ENCODE measurements at places on chromosomes 4 and X. TPM values are rescaled to one million over a fixed set of nuclear protein-coding genes. Genes with fewer than 3 reads are reported as not detected.

- DNase-seq, result peak; percentile 4
Observed at GRCh38 chr4:168071304-168071703, 21.0 kb upstream of the ANXA10 start.

GRCh38 chr4:142846108-142846728, at the start of gene INPP4B:
Gene INPP4B, minus strand, starts transcription at chr4:142846301.
- peak; percentile 56 for DNase-seq

GRCh38 chr4:31548021-31548420, 827.9 kb downstream of the PCDH7 start:
- DNase-seq, result no peak

DNA sequence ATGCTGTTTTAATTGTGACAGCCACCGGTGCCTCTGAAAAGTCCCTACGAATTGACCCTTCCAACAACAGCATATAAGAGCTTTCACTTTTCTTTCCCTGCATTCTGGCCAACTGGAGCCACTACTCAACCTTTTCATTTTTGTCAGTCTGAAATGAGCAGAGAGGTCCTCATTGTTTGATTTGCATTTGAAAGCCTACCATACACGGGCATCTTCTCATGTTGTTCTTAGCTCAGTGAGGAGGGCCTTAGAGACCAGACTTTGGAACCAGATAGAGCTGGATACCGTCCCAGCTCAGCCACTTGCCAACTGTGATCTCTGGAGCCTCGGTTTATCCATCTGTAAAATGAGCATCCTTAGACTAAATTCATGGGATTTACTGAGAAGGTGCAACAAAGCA, 16.9 kb upstream of the TMSB4X start:
- no peak for DNase-seq

DNA sequence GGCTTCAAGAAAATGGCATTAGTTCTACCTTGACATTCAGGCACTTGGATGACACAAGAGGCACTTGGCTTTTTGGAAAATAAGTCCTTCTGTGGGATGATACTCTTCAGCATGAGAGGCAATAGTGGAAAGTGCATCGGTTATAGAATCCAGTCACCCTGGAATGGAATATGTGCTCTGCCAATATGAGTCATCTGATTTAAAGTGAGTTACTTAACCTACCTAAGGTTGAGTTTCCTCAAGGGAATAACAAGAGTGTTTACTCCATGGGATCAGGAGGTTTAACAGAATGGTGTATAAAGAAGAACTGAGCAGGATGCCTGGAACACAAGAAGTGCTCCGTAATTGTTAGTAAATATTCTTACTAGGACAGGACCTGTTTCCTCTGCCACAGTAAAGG, 10.7 kb downstream of the SLC39A8 start:
- peak; percentile 14 for DNase-seq

DNA sequence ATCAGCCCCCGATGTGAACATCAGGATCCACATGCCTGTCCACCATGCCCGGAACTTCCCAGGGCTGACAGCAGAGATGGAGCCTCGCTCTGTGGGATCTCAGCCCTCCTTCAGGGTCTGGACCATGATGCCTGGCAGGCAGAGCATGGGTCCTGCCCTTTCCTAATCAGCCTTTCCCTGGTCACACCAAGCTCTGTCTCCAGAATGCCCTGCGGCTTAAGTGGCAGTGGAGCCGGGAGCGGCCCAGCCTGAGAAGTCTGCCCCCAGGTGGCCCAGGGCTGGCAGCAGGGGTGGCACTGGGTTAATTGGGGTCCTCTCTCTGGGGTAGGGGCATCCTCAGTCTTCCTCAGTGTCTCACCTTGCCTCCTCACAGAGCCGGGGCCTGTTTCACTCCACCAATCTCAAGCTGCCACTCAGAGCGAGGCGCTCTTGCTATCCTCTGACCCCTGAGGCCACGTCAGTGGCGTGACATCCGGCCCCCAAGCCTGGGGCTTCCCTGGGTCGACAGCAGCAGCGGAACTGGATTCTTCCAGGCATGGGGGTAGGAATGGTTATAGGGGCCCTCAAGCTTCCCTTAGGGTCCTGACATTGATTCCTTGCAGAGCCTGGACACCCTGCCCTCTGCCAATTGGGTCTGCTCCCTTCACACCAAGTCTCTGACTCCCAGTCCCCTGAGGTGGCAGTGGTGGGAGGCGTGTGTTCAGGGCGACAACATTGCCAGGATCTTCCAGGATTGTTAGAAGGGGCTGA, 20.8 kb upstream of the TMEM185A start:
- DNase-seq, result no peak

DNA sequence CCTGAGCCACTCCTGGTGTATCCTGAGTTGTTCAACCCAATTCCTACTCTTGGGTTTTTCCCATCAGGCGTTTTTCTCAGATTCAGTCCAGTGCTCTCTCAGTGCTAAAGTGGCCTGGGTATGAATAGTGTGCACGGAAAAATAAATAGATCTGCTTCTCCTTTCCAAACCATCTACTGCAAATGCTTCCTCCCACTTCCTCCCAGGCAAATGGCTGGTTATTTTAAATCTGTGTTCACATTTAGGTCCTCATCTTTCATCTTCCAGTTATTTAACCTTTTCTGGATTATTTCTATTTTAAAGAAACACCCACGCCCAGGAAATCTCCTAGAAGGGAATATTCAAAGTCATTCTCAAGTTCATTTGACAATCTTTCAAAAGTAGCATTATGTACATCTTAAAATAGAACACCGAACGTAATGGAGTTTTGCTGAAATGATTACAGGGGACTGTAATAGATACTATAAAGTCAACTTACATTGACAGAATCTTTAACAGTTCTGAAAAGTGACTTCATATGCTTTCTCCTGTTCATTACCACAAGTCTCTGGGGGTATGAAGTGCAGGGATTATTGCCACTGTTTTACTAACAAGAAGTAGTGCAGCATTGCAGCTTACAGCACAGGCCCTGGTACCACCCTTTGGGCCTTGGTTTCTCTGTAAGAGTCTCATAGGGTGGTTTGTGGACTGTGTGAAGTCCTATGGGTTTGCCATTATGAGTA, 66.3 kb downstream of the MED28 start:
- no peak for DNase-seq

RIBC1 gene
- 0.40 TPM for total RNA-seq

DNA sequence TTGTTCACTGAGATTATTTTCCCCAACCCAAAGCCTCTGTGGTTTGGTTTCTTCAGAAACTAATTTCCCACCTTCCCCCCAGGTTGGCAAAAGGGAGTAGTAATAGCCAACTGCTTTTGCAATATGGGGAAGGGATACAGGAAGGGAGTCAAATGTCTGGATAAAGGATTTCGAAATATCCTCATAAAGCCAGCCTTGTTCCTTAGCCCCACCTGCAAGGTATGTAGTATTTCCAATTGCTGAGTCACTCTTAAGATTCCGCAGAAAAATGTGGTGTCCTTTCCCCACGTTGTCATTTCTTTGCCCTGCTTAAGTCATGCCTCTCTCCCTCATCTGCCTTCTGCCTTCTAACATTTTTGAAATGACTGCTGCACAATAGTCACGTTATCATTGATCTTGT, 138.8 kb upstream of the DCAF8L1 start:
- no peak for DNase-seq

- no peak for DNase-seq
Observed at GRCh38 chrX:131728295-131729145, 184.6 kb downstream of the OR13H1 start.

CXorf51B gene
- not detected for total RNA-seq

LDB2 gene
- total RNA-seq, result not detected

DNA sequence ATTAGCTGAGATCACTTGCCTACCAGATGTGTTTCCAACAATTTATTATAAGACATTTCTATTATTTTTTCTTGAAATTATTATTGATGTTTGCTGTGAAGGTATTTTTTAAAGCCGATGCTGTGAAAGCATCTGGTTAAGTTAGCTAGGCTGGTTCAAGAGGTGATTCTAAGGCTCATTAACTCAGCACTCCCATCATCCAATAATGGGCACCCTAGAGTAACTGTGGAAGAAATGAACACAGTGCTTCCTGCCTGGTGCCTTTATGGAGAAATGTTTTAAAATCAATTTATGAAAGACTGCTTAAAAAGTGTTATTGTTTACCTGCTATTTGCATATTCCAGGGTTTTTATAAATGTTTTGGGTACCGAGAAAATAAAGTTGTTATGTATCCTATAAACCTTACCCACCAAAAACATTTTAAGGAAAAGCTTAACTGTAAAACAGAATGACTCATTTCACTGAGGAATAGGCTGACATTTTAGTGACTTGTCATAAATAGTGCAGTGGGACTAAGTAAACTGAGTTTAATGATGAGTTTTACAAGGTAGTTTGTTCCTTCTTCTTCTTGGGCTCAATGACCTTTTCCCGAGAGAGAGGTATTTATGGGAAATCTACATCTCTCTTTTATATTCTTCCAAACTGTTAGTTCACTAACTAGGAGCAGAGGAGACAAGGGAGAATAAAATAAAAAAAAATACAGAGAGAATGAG, 310.0 kb upstream of the AADAT start:
- no peak for DNase-seq

GPR119 gene
- total RNA-seq, result not detected

KIT gene
- not detected for total RNA-seq

DNA sequence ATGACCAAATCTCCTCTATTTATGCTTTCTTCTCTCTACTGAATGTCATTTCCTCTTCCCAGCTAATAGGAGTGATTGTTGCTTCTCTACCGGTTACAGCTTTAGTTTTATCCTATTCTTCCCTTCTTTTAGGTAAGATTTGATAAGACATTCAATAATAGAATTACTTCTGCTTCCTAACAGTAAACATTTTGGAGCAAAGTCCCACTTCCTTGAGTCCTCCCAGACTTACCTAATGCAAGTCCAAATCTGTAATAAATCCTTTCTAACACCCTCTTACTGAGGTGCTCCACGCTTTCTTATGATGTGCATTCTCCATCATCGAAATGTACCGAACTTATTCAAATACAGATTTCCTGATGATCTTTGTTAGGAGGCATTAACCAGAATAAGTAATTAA, 79.2 kb upstream of the GPM6A start:
- DNase-seq, result no peak

- no peak for DNase-seq
Observed at GRCh38 chr4:3871181-3871852, 105.1 kb downstream of the ADRA2C start.

RAPGEF2 gene
- 21.9 TPM for total RNA-seq

PSAPL1 gene
- not detected for total RNA-seq

- peak; percentile 58 for DNase-seq
Observed at GRCh38 chrX:131792789-131793462, 230.2 kb upstream of the STK26 start.

DNA sequence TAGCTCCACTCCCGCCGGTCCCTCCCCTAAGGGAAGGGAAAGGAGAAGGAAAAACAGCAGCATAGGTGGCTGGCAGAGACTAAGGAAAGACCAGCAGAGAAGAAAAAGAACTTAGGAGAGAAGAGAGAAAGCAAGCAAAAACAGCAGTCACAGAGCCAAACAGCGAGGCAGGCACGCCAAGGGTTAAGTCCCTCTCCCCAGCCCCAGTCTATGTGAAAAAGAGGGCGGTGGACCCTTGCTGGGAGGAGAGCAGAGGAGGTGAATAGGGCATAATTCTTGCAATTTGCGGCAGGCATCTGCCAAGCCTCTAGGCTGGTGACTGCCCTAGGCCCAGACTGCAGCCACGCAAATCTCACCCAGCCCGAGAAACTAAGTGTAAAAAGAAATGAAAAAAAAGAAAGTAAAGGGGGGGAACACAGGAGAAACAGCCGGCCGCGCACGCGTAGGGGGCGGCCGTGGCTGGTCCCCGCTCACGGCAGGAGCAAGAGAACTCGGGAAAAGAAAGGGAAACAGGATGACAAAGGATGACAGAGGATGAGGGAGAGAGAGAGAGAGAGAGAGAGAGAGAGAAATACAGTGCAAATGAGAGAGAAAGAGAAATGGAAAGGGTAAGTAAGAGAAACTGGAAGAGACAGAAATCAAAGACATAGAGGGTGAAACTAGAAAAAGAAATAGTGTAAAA, 48.6 kb downstream of the MAGEA9 start:
- peak; percentile 17 for DNase-seq

DNA sequence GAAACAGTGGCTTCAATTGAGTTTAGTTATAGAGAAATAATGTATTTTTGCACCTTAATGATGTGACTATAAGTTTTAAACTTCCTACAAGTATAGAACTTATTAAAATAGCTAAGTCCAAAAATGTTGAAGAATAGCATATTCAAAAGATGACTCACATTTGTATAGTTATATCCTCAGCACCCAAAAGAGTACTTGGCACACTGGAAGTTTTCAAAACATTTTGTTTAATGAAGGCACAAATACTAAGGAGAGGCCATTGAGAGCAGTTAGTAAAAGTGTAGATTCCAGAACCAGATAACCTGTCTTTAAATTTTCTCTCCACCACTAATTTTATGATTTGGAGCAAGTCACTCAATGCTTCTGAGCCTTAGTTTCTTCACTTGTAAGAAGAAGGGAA, 226.9 kb upstream of the MID1 start:
- no peak for DNase-seq

DNA sequence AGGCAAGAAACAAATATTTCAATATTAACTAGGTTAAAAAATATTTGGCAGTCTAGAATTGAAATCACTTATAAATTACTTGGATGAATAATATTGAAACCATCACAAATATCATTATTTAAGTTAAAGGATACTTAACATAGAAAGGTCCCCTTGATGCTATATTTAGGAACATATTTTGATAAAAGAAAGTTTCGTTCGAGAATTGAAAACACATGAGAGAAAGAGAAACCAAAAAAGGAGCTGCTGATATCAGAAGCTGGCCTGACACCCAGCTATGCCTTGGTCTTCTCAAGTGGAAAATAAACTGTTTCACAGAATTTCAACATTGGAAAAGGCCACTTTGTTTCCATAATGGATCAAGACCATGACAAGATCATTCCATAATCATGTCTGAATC, 762.4 kb downstream of the DMD start:
- no peak for DNase-seq

DNA sequence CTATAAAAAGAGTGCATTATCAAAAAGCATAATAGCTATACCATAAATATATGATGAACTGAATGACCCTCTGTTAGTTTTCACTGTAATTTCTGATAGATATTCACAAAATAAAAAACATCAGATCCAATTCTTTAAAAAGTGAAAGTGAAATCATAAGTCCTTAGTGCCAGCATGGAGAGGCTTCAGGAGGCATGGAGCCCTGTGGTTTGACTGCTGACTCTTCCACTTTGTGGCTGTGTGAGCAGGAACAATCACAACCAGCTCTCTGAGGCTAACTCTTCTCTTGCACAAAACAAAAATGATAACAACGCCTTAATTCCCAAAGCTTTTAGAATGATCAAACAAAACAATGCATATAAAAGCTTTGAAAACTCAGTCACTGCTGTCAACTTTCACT, 1143.9 kb downstream of the PDHA2 start:
- peak; percentile 55 for DNase-seq

- no peak for DNase-seq
Observed at GRCh38 chr4:64305565-64306254, 103.5 kb downstream of the TECRL start.

GRCh38 chrX:120999413-120999812, 13.9 kb upstream of the CT47A1 start:
- no peak for DNase-seq

DNA sequence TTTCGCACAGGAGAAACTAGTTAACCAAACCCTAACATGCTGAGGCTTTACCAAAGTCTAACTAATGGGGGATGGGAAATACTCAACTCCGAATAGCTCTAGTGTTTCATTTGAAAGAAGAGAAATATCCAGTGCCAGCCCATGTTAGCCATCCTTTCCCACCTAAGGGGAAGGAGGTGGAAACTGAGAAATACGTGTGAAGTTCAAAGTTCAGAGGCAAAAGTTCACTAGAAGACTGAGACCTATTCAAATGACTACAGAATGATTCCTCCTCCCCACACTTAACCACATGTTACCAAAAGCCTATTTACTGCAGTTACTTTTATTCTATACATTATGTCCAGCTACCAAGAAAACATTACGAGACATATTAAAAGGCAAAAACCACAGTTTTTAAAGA, 106.3 kb downstream of the CENPC start:
- DNase-seq, result no peak

CCDC149 gene
- 2.2 TPM for total RNA-seq

Data from LHCN-M2 (cell line).